ENCODE measurements at places on chromosomes 6 and 20.

DNA sequence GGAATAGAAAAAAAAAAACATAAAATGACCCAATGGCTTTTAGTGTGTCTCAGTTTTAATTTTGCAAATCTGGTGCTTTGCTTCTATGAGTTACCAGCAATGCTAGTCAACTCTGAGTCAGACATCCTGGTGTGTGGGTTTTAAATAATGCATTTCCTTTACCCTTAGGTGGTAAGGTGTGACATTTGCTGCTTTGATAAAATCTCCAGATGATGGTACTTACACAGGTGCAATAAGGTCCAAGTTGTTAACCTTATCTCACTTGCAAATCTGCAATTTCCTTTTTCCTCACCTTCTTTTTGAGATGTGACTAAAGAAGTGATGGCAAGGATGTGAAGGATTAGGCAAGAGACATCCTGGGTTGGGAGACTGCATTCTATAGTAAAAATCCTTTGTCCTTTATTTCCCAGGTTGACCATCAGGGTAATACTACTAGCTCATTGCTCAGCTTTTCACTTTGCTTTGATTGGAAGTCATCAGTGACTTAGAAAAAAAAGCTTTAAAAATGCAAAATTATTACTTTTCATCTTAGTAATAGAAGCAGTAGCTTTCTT, 818.5 kb upstream of the FLRT3 start:
- no peak for DNase-seq

DNA sequence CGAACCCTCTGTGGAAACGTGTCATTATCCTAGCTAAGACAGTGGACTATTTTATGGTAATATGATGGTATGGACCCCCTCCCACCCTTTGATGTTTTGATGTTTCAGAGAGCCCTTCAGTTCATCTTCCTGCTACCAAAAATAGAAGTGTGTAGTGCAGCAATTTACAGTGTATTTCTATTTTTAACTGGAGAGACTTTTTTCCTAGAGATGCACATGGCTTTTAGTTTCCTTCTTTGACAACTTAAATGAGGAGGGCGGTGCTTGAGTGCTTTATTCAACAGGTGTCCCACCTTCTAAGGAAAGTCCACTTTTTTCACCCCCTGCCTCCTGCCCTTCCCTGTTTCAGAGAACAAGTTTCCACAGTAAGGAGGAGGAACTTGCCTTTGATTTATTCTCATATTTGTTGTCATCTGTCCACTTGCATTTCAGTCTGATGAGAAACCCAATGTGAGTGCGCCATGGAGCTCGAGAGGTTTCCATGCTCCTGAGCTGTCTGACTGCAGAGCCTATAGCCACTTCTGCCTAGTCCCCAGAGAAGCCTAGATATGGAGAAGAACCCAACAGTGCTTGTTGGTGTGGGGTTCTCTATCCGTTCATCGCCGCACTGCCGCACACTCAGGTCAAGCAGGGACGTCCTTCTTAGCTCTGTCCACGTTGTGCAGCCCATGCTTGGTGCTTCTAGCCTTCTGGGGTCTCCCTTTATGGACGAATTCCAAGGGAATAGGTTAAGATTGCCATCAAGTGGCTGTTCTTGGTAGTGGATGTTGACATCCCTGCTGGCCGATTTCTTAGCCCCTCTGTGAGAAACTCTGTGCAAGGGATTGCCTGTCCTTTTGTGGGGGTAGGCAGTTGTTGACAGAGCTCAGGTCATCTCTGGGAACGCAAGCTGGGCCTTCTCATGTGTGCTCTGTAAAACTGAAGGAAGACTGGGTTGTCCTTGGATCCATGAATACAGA, 144.2 kb downstream of the JARID2 start:
- no peak for DNase-seq

GRCh38 chr20:44526129-44526528, 4.3 kb upstream of the SERINC3 start:
- no peak for DNase-seq

GRCh38 chr6:92790381-92790780, 629.0 kb downstream of the EPHA7 start:
- no peak for DNase-seq

- DNase-seq = no peak
These were observed 193.5 kb downstream of the UNC5CL start for GRCh38 chr6:40845553-40845952.
